ENCODE measurements at places on chromosomes 7 and 10.

DNA sequence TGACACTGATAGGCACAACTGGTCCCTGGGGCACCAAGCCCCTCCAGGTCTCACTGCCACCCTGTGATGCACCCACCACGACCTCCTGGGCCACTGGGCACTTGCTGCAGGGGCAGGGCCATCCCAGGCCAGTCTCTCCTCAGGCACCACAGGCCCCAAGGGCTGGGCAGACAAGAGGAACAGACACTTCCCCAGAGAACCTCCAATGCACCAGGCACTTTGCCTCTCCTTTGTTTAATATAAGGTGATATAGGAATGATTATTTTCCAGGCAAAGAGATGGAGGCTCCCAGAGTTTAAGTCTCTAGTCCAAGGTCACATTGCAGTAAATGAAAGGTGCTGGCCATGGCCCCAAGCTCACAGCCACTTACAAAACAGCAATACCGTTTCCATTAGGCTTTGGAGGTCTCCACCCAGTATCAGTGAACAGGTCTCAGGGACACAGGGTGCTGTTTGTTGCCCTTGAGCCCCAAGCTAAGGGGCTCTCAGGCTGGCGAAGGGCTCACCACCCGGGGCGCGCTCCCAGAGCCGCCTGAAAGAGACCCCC lies 4.5 kb downstream of the DEPP1 start:
- no peak for DNase-seq

DNA sequence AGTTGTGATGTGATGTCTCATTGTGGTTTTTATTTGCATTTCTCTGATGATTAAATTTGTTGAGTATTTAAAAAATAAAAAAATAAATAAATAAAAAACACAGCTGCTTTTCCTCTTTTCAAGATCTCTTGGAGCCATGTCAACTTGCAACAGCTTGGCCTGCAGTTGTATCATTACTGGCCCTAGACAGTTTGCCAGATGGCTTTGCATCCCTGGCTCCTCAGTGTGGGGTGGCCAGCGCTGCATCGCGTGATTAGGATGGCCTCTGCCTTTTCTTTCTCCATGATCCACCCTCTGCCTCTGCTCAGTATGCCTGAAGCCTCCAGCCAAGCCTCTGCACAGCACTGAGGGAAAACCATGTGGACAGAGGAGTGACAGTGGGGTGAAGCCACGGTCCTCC lies 96.8 kb downstream of the PPP1R3C start:
- peak; percentile 34 for DNase-seq

DNA sequence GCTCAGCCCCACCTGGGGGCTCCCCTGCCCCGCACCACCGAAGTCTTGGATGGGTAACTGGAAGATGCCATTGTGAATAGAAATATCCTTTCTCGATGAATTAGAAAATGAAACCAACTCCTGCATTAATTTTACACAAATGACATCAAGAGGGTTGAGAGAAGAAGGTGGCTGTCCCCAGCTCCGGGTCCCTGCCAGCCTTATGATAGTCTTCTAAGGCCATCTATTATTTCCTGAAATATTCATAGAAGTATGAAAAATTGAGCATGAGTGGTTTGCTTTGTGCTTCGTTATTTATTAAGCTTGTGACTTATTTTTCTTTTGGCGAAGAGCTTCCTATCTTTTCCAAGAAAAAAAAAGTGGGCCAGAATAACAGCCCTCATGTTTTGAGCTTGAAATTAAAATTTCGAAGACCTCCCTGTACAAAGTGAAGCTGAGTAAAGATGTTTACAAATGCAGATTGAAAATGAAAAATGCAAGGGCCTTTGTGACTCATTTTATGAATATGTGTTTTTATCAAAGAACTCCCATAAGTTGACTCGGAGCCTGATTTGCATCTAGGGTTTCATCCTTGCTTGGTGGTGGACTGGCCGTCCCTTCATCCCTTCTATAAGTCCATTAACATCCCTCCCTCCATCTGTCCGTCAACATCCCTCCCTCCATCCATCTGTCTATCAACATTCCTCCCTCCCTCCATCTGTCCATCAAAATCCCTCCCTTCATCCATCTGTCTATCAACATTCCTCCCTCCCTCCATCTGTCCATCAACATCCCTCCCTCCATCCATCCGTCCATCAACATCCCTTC lies 20.5 kb upstream of the CFAP46 start:
- no peak for DNase-seq

DNA sequence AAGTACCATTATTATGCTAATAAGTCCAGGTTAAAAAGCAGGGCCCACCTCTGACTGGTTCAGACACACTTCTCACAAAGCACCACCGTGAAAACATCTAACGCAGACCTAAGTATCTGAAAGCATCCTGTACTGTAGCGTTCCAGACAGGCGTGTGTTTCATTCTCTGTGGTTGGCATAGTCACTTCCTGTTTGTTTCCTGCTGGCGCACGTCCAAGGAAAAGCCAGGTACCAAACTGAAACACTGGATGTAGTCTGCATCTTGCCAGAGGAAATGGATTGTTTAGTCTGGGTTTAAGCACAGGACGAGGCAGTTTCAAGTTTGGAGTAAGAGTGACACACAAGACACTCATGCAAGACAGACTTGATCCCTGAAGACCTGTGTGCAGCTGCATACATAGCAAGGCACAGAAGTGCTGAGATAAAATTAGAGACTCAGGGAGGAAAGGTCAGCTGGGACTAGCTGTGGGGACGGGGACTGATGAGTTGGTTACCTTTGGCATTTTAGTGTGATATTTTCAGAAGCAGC lies 23.3 kb downstream of the BPGM start:
- peak; percentile 62 for DNase-seq

DNA sequence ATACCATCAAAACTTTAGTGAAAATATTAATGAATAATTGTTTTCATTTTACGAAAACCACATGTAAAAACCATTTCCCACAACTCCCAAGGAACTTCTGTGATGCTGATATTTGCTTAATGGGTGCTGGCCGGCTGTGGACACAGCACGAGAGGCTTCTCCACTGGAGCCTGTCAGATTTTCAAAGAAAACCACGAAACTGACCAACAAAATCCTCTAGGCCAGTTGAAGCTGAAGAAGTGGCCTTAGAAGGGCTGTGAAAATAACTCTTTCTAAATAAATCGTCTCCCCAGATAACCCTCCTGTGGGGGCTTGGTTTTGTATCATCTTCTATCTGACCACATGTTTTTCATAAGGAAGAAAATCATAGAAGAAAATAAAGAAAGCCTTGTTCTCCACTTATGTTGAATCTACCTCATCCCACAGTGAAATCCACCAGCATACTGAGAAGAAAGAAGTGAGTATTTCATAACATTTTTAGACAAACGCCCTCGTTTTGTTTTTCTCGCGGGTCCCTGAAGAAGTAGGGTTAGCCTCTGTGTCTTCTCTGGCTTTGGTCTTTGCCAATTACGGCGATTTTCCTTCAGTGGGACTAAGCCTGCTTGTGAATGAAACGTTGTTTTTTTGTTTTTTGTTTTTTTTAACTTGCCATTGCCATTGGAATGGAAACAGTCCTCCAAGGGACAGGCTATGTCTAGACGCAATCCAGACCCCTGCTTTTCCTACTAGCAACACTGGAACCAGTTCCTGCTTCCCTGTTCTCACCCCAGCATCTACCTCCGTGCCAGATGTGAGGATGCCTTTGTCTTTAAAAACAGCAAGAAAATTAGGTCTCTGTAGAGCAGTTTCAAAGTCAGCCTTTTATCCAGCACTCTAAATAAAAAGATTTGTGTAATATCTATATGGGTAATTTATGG lies 123.9 kb downstream of the ADAM12 start:
- DNase-seq = no peak

GRCh38 chr7:136585954-136586670 lies 282.3 kb upstream of the CHRM2 start:
- no peak for DNase-seq

- no peak for DNase-seq
These were observed 287.1 kb upstream of the CSTF2T start for GRCh38 chr10:51986516-51986915.

- no peak for DNase-seq
These were observed 131.2 kb downstream of the SMURF1 start for GRCh38 chr7:99012722-99013121.

DNA sequence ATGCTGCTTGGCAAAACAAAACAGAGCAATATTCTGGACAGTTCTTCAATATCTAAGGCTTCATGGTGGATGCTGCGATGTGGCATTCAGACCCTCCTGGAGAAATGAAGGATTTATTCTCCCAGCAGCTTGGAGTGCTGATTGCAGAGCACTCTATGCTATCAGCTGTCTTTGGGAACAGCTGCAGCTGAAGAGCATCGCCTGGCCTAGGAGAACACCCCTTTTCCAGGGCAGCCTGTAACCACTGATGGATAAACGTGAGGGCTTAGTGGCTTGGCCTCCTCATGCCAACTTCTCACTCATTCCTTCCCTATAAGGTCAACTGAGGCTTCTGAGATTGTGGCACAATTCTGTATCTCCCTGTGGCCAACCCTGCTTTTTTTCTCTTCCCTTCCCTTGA lies 638.1 kb upstream of the CNTNAP2 start:
- no peak for DNase-seq

GRCh38 chr7:104886651-104887050 lies 127.4 kb upstream of the KMT2E start:
- no peak for DNase-seq

DNA sequence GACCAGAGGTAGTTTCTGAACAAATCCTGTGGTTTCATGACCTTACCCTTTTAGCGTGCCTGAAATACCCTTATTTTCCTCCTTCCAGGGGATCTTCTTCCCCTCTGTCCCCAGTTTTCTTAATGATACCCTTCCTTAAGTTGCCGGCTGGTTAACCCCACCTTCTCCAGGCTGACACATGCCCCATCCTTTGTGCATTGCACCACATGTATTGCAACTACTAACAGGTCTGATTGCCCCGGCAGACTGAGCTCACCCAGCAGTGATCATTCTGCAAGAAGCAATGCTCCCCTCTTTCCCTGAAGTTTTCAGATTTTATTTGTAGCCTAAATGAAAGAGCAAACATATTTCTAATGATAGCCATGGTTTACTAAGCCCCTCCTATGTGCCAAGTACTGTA lies 108.2 kb downstream of the HIP1 start:
- DNase-seq = no peak

GRCh38 chr7:65430344-65431186 lies 56.9 kb downstream of the ZNF92 start:
- no peak for DNase-seq

- no peak for DNase-seq
These were observed 82.8 kb downstream of the MAPK8 start for GRCh38 chr10:48389272-48389671.

DNA sequence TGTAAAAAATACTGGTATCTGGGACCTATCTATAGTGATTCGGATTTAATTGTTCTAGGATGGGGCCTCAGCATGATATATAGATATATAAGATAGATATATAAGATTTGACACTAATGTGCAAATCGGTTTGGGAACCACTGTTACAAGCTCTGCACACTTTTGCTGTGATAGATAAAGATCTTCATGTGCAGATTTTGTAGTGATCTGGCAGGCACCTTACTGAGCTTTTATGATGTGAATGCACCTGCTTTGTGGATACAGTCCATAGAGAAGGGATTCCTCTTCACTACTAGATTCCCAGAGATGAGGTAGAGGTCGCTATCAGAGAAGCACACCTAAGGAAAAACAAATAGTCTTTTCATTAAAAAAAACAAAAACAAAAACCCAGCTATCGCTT lies 33.3 kb upstream of the PCGF5 start:
- no peak for DNase-seq

- DNase-seq = no peak
These were observed 31.6 kb downstream of the RHEB start for GRCh38 chr7:151488096-151488495.
